ENCODE measurements at places on chromosomes 12 and 14.

DNA sequence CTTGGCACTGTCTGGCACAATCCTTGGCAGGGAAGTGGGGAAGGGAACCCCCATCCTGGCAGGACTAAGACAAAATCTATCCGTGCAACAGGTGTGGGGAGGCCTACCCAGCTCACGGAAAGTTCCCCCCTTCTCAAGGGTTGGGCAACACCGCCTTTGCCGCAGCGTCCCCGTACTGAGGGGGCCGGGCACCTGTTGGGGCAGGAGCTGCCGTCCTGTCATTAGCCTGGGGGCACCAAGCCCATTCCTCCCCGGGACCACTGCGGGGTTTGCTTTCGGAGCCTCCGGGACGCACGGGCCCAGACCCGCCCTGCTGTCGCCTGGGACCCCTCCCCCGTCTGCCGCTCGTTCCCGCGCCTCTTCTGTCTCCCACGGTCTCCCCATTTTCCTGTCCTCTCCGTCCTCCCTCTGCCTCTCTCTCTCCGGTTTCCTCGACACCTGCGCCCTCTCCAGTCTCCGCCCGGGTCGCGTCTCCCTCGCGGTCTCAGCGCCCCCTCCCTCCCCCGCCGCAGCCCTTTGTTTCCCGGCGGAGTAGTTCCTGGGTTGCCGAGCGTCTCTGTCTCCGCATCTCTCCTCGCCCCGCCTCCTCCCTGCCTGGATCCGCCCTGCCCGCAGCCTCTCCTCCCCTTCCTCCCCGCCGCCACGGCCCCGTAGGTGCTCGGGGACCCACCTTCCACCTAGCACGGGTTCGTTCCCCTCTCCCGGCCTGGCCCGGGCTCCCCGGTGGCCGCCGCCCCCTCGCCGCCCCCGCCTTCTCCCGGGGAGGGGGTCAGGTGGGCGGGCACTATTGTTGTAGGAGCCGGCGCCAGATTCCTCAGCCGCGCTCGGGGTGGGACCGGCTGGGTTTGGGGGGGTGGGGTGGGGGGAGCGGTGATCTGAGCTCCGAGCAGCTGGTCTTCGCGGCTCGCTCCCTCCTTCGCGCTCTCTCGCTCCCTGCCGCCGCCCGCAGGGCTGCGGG is at the start of gene CACNB3:
CACNB3 (plus strand) TSS at position 624 of the 958 bp plus-strand sequence. CDS start 434 bp downstream, outside the sequence.
- peak; percentile 63 for DNase-seq

- DNase-seq = no peak
Observed at GRCh38 chr12:109926016-109926415, 25.9 kb downstream of the TCHP start.

DNA sequence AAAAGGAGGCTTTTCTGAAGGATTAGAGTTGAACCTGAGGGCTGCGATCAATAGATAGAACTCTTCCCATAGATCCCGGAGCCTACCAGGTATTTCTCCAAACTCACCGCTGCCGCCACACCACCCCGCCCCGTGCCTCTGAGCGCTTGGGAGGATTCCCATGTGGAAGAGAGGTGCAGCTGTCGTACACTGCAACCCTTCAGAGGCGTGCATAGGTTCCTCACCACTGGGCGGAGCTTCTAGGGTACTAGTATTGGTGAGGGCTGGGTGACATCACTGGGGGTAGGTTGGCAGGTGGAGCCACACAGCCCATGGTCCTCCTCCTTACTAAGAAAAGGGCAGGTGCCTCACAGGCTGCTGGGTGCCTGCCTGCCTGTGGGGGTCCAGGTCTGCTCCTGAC is 127.0 kb downstream of the TSPAN9 start:
- DNase-seq = no peak

- no peak for DNase-seq
Observed at GRCh38 chr12:13336216-13336615, 139.7 kb downstream of the EMP1 start.

DNA sequence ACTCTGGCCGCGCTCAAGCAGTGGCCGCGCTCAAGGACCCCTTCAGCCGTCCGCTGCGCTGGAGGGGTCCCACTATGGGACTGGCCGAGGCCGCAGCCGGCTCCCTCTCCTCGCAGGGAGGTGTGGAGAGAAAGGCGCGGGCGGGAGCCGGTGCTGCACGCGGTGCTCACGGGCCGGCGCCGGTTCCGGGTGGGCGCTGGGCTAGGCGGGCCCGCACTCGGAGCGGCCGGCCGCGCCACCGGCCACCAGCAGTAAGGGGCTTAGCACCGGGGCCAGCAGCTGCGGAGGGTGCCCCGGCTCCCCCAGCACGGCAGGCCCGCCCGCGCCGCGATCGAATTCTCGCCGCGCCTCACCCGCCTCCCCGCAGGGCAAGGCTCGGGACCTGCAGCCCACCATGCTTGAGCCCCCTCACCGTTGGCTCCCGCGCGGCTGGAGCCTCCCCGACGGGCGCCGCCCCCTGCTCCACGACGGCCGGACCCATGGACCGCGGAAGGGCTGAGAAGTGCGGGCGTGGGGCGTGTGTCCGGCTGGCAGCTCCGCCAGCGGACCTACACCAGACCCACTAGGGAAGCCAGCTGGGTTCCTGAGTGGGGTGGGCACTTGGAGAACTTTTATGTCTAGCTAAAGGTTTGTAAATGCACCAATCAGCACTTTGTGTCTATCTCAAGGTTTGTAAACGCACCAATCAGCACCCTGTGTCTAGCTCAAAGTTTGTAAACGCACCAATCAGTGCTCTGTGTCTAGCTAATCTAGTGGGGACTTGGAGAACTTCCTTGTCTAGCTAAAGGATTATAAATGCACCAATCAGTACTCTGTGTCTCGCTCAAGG is 49.5 kb downstream of the KLHL28 start:
- DNase-seq = no peak

GRCh38 chr12:98296462-98297079 is 218.8 kb upstream of the TMPO start:
- no peak for DNase-seq

- DNase-seq = no peak
Observed at GRCh38 chr12:103326190-103326589, 169.6 kb downstream of the C12orf42 start.

DNA sequence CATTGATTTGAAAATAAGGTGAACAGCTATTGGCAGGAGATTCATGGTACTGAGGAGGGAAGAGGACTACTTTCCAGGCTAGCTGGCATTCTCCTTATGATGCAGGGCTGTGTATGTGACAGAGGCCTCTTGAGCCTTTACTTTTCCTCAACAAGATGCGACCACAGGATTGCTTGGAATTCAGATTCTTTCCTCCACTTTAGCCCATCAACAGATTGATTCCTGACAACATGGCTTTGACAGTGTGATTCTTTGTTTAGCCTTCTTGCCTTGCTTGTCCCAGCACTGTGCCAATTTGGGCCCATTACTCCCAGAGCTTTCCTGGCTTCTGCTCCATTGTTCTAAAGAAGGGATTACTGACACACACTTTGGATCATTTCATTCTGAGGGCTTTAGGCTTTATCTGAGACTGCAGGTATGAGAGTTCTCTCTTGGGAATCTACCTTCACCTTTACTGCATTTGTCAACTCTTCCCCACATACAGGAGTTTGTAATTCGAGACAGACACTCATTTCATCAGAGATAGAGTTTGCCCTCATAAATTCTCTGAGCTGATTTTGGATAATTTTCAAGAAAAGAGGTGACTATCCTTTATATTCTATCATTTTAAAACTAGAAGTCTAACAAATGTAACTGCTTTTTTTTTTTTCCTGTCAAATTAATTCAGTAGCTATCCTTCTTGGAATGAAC is 206.4 kb upstream of the GZMB start:
- peak; percentile 66 for DNase-seq

DNA sequence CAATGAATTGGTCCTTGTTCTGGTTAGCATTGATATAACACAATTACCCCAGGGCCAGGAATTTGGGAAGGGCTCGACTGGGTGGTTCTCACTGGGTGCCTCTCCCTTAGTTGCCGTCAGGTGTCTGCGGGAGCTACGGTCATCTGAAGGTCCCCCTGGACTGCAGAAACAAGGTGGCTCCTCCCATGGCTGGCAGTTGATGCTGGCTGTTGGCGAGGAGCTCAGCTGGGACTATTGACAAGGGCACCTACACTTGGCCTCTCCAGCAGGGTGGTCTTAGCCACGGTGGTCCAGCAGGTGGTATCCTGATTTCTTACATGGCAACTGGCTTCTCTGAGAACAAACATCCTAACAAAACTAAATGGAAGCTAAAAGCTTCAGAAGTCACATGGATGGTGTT is 41.0 kb upstream of the RGS6 start:
- no peak for DNase-seq

GRCh38 chr12:128259556-128260070 is 7.4 kb upstream of the TMEM132C start:
- DNase-seq = peak; percentile 14

DNA sequence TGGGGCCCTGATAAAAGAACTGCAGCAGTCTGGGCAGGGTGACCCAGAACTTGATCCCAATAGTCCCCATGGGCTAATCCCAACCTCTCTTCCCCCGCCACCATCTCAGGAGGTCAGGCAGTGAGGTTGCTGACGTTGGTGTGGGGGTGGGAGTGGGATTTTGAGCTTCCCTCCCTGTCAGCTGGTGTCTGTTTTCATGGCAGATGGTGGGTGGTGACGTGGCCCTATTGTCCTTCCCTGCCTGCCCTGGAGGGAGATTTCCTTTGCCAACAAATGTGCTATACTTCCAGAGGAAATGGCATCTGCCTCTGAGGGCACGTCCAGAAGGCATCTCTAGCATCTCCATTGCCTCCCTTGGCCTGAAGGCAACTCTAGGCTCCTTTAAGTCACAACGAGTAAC is 37.7 kb downstream of the NEUROD4 start:
- no peak for DNase-seq

GRCh38 chr12:46843811-46844210 is 18.0 kb upstream of the SLC38A4 start:
- peak; percentile 38 for DNase-seq

DNA sequence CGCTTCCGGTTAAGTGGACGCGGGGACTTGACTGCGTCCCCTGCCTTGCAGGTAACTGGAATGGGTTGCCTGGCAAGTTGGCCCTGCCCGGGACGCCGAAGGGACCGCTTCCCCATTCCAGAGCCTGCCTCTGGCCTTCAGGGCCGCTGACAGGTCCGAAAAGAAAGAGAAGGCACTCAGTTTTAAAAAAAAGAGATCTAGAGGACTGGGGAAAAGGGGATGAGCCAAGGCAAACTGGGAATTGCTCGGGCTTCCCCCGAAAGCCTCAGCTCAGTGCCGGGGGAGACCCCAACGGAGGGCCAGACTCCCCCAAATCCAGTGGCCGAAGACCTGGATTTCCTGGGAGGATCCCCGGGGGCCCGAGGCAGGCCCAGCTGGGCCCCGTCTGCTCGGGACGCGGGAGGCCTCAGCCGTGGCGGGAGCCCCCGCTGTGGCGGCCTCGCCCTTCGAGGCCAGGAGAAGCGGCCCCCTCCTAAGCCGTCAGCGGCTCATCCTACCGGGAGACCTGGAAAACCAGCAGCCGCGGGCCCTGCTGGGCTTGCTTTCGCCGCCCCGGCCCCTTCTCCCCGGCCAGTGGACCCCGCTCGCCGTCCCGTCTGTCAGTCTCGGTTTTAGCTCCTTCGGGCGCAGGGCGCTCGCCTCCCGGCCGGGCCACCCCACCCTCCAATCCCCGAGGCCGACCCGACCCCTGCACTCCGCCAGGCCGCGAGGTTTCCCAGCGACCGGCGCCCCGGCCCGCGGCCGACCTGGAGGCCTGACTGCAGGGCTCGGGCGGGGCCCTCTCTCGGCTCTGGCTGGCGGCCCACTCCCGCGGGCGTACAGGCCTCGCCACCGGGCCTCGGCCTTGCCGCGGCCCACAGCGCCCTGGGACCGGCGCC is 12.5 kb downstream of the OTX2 start:
- DNase-seq = no peak

DNA sequence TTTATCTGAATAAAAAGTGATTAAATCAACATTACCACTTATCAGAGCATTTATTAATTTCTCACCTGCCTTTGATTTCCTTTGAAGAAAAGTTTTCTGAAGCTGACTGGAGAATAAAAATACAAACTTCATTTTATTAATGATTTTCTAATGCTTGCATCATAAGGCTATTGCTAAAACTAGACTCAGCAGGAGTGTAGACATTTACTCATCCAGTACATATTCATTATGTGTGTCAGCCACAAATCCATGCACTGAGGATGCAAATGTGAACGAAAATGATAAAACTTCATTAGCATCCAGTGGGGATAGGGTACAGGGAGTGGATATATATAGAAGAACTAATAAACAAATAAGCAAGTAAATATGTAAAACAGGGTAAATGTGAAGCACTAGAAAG is 74.6 kb downstream of the SLCO1B3 start:
- DNase-seq = no peak

- no peak for DNase-seq
Observed at GRCh38 chr12:63958876-63959580, 114.5 kb downstream of the SRGAP1 start.

- DNase-seq = no peak
Observed at GRCh38 chr12:87720967-87721366, 308.2 kb downstream of the C12orf50 start.

DNA sequence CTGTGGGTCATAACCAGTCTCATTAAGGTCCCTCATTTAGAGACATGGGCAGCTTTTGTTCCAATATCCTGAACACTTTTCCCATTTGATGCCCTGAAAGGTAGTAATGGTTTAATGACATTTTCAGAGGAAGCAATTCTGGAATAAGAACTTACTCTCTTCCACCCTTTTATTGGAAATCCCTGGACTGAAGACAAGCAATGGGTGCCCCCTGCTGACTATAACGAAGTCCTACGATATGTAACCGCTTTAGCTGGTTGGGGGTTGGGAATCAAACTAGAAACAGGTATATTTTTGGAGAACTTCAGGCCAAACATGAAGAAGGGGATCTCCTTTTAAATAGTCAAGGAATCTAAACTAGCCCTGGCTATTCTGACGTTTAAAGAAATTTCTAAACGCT is 20.5 kb downstream of the SARNP start:
- peak; percentile 48 for DNase-seq

DNA sequence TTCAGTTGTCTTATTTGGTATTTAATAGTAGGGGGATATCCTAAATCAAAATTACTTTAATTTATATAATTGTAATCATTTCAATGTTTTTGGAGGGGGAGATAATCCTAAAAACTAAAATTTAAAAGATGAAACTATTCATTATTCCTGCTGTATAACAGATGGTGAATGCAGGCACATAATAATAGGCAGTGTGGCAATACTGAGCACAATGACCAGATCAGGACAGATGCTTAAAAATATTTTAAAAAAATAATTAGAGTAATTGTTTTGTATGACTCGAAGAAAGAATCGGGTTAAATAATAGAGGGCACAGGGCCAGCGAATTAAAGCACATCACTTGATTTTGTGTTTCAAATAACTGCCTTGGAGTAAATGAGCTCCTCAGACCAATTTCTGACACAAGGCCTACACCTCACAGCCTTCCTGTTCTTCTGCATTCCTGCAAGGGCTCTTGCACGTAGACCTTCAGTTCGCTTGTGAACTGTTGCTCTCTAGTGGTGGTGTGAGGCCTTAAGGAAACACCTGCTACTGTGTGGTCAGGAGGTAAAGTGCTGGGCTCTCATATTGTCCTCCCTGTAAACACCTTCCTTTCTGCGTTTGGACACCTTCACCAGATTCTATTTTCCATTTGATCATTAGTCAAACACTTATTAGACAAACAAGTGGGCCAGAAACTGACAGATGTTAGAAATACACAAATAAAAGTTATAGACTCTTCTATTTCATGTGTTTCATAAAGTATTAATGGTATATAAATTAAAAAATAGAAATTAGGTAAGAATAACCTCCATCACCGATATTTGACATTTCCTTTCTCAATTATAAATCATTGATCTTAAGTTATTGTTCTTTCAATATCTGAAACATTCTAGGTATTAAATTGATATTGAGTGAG is 29.3 kb upstream of the KLRF1 start:
- no peak for DNase-seq

- no peak for DNase-seq
Observed at GRCh38 chr14:94177806-94178205, 3.7 kb downstream of the PPP4R4 start.
